ENCODE measurements at places on chromosomes 12 and 14.

- peak; percentile 80 for DNase-seq
Observed at GRCh38 chr14:103871596-103872480, 24.5 kb upstream of the PPP1R13B start.

DNA sequence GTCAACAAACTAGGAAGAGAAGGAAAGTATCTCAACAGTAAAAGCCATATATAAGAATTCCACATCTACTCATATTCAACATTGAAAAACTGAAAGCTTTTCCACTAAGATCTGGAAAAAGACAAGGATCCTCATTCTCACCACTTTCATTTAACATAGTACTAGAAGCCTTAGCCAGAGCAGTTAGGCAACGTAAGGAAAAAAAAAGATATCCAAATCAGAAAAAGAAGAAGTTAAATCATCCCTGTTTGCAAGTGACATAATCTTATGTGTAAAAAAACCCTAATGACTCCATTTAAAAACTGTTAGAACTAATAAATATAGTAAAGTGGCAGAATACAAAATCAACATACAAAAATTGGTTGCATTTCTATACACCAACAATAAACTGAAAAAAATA, 426.2 kb downstream of the BCAT1 start:
- DNase-seq: no peak

DNA sequence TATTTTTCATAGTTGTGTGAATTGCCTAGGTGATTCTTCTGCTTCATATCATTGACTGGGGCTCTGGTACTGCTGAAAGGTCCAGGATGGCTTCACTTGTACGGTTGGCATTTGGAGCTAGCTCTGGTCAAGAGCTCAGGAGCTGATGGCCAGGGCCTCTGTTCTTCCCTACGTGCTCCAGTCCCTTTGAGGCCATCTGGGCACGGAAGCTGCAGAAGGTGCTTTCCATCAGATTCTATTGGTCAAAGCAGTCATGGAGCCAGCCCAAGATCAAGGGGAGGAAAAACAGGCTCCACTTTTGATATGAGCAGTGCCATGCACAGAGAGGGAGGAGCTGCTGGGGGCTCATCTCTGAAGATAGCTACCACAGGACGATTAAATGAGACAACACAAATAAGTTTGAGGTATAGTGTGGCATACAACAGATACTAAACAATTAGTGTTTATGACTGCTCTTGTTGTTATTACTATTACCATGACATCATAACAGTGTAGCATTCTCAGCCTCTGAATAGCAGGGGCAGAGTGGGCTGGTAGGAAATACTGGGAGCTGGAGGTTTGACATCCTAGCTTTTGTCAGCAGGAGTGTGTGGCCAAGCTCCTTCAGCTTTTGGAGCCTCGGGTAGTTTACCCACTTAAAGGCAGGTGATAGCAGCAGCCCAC, 10.4 kb downstream of the KRT83 start:
- no peak for DNase-seq

GRCh38 chr14:64059454-64060198, 206.8 kb downstream of the SYNE2 start:
- no peak for DNase-seq

DNA sequence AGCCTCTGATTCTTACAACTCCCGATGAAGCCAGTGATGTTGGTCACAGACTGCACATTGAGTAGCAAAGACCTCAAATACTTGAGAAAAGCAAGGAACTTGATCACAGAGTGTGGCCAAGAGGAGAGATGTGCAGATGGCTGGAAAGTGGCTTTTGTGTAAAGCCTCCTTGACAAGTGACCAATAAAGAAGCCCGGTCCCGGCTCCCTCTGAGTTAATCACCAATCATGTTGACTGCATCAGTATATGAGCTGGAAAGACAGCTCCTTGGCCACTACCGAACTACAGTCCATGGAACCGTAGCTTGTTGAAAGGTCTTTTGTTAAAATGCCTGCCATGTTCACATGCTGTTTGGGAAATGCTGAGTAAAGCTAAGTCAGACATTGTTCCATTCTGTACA, 23.7 kb upstream of the SERPINA6 start:
- DNase-seq: no peak

DNA sequence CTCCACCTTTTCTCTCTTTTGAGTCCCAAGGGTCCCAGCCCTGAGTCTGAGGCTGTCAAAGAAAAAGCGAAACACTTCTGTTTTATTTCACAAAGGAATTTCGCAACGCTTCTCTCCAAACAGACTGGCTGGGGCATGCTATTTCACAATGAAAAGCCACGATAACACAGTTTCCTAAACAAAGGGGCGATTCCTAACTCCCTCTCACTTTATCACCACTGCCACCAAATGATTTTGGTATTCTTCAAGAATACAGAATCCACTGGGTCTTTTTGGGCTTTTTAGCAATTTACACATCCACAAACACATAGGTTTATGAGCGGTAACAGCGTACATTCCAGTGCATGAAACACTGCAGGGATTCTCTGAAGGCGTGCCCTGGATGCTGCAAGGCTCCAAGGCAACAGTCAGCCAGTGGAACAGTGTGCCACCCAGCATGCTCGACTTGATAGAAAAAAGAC, 161.2 kb downstream of the DAD1 start:
- DNase-seq: no peak

DNA sequence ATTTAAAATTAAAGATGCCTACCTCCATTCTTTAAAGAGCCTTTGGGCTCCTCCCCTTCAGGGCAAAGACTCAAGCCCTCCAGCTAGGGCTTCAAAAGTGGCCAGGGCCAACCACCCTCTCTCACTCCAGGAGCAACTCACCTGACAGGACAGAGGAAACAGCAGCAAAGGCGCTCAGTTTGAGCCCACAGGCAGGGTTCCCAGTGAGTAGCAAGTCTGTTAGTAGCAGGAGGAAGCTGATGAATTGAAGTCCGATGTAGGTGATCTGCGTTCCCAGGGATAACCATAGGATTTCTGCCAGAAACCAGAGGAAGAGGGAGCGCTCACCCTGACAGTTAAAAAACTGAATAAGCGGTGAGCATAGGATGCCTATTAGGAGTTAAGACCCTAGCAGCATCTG, 15.7 kb downstream of the GSG1 start:
- DNase-seq: no peak

- no peak for DNase-seq
Observed at GRCh38 chr14:66119606-66120231, 366.5 kb upstream of the CCDC196 start.

GRCh38 chr12:70415987-70416386, 49.9 kb downstream of the KCNMB4 start:
- DNase-seq: peak; percentile 14

DNA sequence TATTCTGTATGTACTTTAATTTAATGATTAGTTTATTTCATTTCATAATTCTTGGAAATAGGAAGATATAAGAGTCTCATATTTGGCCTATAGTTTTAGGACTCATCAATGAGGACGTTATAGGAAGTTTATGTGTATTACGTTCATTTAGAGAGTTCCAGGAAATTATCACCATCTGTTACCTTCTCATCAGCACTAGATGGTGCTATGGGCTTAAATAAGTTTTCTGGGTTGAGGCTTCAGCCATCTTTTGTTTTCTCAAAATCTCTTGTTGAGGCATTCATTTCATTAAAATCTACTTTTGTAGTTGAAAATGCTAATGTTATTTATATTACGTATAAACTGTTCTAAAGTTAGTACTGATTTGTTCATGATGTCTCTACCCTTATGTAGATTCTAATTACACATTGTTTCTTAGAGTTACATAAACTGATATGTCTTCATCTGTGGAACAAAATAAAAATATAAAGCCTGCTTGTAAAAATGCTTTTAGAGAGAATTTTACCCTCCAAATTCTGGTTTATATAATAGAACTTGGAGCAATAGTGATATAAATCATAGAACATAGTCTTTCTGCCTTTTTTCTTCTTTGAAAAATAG, 89.2 kb downstream of the CFAP54 start:
- peak; percentile 73 for DNase-seq

- no peak for DNase-seq
Observed at GRCh38 chr14:51743588-51744000, 91.9 kb downstream of the FRMD6 start.

DNA sequence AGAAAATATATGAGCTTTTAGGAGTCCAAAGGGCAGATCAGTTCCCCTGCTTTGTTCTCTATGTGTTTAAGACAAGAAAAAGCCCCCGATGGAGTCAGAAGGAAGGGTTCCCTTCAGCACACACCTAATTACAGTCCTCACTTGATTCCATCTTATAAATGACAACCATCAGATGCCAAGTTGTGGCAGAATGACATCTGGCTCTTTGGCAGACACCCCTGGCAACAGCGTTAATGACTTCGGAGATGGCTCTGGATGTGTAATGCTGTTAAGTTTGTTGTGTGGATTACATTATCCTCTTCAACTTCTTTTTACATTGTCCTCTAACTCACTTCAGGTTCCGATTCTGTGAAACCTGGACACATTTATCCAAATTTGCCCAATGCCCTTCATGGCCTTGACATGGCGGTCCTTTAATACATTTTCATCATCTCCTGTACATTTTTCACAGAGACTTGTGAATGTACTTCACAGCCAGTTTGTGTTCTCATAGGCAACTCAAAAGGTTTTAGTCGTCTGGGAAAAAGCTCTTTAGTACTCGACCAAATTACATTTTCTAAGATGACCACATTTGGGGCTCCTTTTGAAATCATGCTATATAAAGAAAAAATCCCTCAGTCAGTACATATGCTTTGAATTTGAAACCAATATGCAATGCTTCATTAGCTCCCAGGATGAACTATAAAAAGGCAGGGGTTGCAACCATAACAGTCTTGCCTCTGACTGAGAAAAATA, 667.8 kb downstream of the NOVA1 start:
- no peak for DNase-seq

GRCh38 chr12:53722450-53723041, 4.7 kb downstream of the CALCOCO1 start:
- DNase-seq: no peak

- DNase-seq: no peak
Observed at GRCh38 chr12:101474711-101475386, at the start of gene SPIC. TSS of gene SPIC (plus strand) at chr12:101475336. CDS start at chr12:101476905, 1,569 bp downstream.

GRCh38 chr14:31834616-31835015, 242.5 kb upstream of the ARHGAP5 start:
- no peak for DNase-seq

DNA sequence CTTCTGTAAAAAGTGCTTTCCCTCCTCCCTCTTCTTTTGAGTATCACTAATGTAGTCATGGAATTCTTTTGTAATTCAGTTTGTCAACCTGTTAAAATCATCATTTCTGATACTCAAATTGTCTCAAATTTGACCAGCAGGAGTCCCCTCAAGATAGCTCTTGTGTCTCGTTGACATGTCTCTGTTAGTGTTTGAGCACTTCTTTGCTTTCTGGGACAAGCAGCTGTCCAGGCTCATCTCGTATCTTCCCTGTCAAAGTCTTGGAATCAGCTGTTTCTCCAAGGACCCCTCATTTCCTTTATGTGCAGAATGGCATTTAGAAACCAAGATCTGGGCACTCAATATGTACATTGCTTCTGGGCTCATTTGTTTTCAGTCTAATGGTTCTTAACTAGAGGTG, 10.7 kb downstream of the CIPC start:
- DNase-seq: peak; percentile 30

GRCh38 chr12:91052026-91052425, 5.8 kb downstream of the KERA start:
- no peak for DNase-seq

- peak; percentile 94 for DNase-seq
Observed at GRCh38 chr12:110403976-110404682, 621 bp upstream of the ANAPC7 start.

DNA sequence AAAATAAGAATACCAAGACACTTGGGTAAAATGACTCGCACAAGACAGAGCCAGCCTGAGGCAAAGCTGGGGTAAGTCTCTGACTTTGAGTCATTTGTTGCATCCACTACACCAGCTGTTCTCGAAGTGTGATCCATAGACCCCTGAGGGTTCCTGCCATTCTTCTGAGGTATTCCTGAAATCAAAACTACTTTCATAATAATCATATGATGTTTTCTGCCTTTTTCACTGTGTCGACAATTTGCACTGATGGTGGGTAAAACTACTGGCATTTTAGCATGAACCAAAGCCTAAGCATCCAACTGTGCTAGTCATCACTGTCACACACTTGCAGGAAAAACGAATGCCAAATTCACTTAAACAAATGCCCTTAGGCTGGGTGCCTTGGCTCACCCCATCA, 135.5 kb upstream of the FUT8 start:
- DNase-seq: no peak

All from OCI-LY7 (cell line).